ENCODE measurements at places on chromosomes 4 and X. TPM values are rescaled to one million over a fixed set of nuclear protein-coding genes. Genes with fewer than 3 reads are reported as not detected.

Gene ODAPH
- total RNA-seq: not detected

Gene ZNF595
- total RNA-seq: 2.5 TPM

Gene DNAAF6
- not detected for total RNA-seq

Gene GC
- not detected for total RNA-seq

Gene SHROOM3
- total RNA-seq: 10.0 TPM

Gene TMEM31
- not detected for total RNA-seq

Gene PRKG2
- total RNA-seq: 2.0 TPM

Gene H2BW2
- total RNA-seq: not detected

Gene INTS12
- 14.0 TPM for total RNA-seq
